ENCODE measurements at places on chromosomes 7 and 10.

DNA sequence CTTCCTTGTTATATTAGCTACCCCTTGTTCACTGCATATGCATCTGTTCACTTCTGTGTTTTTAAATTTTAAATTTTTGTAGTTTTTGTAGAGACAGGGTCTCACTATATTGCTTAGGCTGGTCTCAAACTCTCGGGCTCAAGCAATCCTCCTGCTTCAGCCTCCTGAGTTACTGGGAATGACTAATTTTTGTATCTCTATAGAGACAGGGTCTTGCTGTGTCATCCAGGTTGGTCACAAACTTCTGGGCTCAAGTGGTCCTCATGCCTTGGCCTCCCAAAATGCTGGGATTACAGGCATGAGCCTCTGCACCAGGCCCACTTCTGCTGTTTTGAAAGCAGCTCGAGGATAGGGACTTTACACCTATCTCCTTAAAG, 64.6 kb downstream of the PRTFDC1 start:
- no peak for DNase-seq

DNA sequence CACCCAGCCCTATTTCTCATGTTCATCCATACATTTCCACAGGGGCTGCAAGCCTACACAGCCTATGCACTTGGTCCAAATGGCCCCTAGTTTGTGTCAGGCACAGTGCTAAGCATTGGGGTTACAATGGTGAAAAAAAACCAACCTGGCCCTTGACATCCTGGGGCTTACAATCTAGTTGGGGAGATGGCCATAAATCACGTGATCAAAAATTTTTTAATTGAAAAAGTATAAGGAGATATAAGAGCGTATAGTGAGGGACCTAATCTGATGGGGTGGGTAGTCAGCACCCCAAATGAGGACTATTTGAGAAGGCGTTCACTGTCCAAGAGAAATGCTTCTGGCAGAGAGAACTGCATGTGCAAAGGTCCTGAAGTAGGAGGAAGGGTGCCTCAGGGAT, 5.6 kb upstream of the MTPAP start:
- DNase-seq = no peak

DNA sequence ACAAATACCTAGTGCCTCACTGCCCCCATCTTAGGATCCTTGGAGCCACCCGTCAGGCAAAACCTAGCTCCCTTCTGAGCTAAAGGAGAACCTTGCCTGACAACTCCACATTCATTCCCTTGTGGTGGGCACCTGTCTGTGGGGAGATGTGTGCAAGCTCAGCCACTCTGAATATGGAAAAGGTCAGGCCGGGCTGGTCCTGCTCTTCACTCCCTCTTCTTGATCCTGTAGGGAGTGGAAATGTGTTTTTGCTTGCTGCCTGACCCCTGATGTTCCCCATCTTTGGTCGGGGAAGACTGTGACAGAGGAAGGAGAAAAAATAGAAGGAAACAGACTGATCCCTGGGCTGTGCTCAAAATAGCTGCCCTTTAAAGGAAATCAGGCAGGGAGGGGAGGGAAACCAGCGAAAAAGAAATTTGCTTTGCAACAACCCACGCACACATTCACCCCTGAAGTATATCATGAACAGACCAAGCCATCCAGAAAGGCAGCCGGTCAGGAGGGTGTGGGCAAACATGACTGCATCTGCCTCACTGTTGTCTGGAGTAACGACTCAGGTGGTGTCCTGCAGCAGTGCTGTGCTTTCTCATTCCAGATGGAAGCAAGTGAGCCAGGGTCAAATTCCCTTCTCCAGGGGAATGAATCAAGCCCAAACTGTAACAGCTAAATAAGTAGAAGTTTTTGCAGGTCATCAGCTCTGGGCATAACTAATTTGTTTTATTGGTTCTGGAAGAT, 74.0 kb downstream of the SCRN1 start:
- no peak for DNase-seq

DNA sequence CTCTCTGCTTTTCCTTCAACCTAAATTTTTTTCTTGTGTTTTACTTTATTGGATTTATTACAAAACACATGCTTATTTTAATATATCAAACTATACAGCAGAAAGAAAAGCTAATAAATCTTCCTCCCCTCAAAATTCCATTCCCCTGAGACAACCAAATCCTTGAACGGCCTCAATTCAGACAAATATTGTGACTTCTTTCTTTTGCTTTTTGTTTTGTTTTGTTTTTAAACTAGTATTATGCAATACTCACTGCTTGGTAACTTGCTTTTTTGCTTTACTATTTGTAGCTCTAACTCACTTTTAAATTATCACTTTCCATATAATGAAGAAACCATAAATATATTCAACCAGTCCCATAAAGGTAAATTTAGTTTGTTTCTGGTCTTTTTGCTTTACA, 59.4 kb upstream of the CDK1 start:
- no peak for DNase-seq

- no peak for DNase-seq
Observed at GRCh38 chr7:47943676-47944474, 4.4 kb downstream of the PKD1L1 start.

DNA sequence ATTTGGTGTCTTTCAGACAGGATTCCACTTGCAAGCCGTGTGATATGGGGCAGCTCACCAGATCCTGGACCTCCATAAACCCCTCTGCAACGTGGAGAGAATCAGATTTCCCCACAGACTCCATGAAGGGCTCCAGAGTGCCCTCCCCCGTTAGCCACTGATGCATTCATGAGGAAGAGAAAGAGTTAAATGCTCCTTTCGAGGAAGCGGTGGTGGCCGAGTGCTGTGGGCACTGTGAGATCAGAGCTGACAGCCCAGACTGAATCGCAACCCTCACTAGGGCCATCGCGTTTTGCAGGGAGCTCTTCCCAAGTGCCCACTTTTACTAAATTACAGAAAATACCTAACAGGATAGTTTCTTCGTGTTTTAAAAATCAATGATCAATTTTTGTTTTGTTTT, 226.3 kb upstream of the ZNF32 start:
- no peak for DNase-seq

- no peak for DNase-seq
Observed at GRCh38 chr10:77625379-77625778, 12.2 kb downstream of the KCNMA1 start.

DNA sequence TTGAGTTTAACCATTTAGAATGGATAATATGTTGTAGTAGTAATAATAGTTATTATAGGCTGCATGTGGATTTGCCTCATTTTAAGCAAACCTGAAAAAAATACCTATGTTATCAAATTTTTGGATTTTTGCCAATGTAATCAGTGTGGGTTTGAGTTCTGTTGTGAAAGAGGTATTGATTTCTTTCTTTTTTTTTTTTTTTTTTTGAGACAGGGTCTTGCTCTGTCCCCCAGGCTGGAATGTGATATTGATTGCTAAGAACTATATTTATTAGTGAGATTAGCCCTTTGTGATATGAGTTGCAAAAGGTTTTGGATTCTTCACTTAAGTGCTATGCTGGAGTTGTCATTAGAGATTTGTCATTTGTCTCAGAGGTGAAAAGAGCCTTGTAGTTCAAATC, 124.4 kb downstream of the ST7 start:
- DNase-seq = no peak

- DNase-seq = no peak
Observed at GRCh38 chr7:112192236-112193154, 13.7 kb downstream of the DOCK4 start.

GRCh38 chr10:77456414-77456813, 181.2 kb downstream of the KCNMA1 start:
- DNase-seq = peak; percentile 72

DNA sequence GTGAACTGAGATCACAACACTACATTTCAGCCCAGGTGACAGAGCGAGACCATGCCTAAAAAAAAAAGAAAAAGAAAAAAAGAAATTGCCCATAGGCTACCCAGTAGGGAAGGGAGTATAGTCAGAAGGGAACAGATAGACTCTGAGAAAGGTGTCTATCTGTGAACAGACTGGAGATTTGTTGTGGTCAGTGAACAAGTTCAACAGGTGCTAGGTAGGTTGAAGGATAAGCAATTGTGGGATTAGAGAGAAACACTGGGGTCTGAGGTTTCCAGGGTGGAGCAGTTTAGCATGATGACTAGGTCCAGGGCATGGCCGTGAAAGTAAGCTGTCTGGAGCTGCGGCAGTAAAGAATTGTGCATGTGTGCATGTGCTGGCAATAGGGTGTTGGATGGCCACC, 6.9 kb downstream of the LRGUK start:
- DNase-seq = no peak

DNA sequence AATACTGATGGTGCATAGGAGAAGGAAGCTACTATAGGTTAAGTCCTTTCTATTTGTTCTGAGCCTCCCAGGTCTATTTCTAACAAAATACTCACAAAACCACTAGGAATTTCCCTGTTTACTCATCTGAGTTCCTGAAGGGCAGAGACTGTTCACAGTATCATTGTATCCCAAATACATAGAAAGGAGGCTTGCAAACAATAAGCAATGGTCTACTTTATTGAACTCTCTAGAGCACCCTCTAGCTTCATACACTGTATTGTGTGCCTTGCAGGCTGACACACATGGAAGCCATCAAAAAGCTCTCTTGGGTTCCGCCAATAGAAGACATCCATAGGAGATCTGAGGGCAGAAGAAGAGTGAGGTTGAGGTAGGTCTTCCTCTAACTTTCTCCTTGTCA, 826.1 kb downstream of the GRM8 start:
- peak; percentile 39 for DNase-seq

DNA sequence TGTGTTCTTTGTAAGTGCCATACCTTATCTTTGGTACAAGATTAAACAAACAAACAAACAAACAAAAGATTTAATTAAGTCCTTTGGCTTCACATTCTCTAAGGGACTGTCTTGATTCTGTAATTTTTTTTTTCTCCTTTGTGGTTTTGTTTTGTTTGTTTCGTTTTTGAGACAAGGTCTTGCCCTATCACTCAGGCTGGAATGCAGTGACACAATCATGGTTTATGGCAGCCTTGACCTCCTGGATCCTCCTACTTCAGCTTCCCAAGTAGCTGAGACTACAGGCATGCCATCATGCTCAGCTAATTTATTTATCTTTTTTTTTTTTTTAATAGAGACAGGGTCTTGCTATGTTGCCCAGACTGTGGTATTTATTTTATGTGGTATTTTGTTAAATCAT, 165.8 kb downstream of the LRRC4 start:
- no peak for DNase-seq

GRCh38 chr10:124984376-124984775, 42.5 kb downstream of the ZRANB1 start:
- no peak for DNase-seq

DNA sequence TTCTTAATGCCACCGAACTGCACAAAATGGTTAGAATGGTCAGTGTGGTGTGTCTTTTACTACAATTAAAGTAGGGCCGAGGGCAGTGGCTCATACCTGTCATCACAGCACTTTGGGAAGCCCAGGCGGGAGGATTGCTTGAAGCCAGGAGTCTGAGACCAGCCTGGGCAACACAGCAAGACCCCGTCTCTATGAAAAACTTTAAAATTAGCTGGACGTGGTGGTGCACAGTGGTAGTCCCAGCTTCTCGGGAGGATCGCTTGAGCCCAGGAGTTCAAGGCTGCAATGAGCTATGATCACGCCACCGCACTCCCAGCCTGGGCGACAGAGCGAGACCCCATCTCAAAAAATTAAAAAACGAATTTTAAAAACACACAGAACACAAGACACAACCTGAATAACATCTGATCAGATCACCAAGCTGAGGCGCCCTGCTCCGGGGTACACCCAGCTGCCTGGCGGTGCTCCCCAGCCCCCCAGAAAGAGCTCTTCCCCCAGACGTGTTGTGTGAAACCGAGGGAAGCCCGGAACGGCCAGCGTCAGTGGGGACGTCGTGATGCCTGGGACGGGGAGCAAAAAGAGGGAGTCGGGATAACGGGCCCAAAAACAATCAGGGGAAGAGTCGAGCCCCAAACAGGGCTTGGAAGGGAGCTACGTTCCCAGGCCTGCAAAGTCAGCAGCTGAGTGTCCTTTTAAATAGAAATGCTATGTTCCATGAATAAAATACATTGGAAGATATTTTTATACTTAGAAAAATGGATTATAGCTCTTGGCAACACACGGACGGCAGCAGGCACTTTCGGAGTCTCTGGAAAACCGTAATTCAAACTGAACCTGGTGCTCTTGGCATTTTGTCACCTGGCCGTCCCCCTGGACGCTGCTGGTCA, 80.7 kb upstream of the PDGFA start:
- no peak for DNase-seq

- DNase-seq = no peak
Observed at GRCh38 chr7:91408388-91409154, 144.3 kb downstream of the FZD1 start.

DNA sequence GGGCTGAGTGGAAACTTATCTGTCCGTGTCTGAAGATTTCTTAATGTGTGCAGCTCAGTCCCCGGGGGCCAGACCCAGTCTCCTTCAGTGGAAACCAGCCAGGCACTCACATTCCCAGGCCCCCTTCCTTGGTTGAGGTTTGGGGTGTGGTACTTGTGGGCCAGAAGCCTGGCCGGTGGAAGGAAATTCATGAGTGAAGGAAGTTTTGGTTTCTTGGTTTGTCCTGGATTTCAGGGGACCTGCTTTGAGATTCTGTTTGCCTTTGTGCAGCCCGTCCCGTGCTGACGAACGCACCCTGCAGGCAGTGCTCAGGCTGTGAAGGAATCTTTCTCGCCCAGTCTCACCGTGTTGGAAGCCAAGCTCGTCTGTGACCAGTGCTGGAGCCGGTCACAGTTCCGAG, 2.9 kb downstream of the INPP5A start:
- DNase-seq = no peak

DNA sequence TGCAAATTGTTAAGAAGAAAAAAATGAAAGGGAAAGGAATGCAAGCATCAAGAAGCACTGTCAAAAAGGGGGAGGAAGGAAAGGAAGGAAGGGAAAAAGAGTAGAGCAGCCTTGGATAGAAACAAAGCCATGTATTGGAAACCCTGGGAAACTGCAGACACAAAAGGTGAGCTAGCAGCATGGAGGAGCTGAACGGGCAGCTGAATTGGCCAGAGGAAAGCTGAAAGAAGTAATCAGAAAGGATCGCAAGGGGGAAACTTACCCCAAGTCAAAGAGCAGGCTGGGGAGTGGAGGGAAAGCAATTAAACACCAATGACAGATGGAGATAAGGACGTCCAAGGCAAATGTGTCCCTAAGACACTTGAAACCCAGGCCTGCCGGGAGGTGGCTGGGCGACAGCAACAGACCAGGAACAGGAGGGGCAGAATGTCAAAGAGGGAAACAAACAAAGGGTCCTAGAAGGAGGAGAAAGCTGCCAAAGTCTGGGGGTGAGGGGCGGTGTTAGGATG, 93.8 kb upstream of the SVIL start:
- DNase-seq = no peak

DNA sequence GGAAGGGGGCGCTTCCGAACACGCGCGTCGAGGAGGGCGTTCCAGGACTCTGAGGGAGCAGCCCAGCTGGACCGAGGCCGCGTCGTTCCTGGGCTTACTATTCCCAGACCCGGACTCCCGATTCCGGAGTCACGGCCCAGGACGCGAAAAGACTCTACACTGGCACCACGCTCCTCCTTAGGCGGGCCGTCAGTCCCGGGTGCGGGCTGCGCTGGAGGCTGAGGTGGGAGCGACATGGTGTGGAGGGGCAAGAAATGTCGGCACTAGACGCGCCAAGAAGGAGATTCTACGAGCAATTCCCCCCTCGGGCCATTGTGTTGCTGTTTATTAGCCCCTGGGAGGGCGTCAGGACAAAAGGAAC, 584 bp upstream of the RUNDC3B start:
- DNase-seq = no peak

GRCh38 chr7:11784769-11785536, 47.0 kb downstream of the THSD7A start:
- DNase-seq = no peak

GRCh38 chr10:114811862-114812261, 9.7 kb upstream of the FHIP2A start:
- DNase-seq = no peak

Data from NCI-H526 (cell line).